ENCODE measurements at places on chromosomes 6 and 20.

GRCh38 chr20:44388466-44389023 is 33.0 kb downstream of the HNF4A start:
- peak; percentile 69 for DNase-seq

DNA sequence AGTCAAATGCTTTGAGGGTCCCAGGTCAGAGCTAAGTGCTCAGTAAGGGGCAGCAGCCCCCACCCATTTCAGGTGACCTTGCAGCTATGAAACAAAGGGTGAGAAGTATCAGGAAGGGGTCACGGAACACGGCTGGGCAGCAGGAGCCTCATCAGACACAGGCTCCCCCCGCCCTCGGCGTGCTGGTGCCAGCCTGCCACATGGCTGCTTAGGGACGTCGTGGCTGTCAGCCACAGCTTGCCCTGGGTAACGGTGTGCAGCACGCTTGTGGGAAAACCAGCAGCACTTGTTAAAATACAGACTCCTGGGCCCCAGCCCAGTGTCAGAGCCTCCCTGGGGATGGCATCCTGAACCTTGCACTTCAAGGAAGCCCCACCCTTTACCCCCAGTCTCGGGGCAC is 39.3 kb downstream of the SSR1 start:
- DNase-seq: no peak

- no peak for DNase-seq
Measured at GRCh38 chr6:117906958-117907600, at the start of gene SLC35F1. SLC35F1 (plus strand) TSS chr6:117907264.

- no peak for DNase-seq
Measured at GRCh38 chr20:39453890-39454289, 491.7 kb downstream of the DHX35 start.

GRCh38 chr20:51828762-51829161 is 26.4 kb upstream of the SALL4 start:
- DNase-seq: no peak

GRCh38 chr20:46512943-46513844 is at the start of gene ZNF334:
ZNF334 (minus strand) TSS chr20:46513559; CDS start chr20:46512102, 1,457 bp downstream.
- DNase-seq: no peak

All from CD4-positive, alpha-beta memory T cell (primary cell).